HS-27A (cell line): ENCODE measurements at places on chromosomes 2 and 18.

GRCh38 chr18:8865934-8866333 lies 160.6 kb downstream of the MTCL1 start:
- no peak for DNase-seq

DNA sequence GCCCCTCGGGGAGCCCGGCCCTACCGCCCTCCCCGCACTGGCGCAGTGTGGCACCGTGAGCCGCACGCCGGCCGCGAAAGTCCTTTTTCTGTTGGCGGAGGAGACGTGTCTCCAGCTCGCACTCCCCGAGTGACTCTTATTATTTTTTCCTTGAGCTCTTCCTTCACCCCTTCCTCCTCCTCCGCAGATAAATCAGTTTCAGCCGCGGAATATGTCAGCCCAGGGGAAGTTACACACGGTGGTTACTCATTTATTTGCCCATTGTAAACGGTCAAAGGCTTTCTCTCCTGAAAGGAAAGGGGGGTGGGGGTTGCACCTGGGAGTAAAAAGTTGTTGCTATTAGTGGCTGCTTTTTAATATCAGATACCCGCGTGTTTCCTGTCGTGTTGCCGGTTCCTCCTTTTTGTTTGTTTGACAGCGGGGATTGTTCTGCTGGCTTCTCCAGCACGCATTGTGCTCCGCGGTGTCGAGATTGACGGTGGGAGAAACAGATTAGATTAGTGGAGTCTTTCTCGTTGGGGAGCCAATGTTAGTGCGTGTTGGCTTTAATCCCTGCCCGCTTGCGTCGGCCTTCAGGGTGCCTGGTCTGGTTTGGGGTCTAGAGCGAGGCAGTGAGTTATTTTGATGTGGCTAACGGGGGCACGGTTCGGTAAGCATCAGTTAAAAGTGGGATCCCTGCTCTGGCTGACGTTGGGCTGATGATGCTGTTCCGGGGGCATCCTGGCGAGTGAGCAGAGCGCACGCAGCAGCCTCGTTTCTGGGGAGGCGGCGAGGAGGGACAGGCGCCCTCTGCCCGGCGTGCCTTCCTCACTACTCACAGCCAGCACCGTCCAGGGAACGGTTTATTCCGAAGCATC lies 1.6 kb downstream of the CRIM1 start:
- DNase-seq = no peak

DNA sequence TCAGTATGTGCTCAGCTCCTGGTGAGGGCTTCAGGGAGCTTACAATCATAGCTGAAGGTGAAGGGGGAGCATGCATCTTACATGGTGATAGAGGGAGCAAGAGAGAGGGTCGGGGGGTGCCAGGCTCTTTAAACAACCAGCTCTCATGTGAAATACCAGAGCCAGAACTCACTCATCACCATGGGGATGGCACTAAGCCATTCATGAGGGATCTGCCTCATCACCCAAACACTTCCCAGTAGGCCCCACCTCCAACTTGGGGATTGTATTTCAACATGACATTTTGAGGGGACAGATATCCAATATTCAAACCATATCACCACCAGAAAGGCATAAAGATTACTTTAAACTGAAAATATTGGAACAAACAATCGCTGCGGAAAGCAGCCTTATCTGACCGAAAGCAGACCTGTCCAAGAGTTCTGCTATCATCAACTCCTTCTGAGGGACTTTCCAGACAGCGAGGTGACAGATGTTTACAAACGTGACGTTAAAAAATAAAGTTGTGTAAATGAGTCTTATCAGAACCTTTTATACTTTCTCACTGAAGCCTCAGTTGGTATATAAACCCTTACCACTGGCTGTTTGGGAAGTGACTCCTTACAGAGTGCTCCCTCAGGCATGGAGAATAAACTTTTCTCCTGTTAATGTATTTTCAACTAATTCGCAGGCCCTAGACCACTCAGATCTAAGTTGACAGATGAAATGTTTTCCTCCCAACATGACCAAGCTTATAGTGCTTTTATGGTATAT lies 35.5 kb upstream of the PTH2R start:
- no peak for DNase-seq

DNA sequence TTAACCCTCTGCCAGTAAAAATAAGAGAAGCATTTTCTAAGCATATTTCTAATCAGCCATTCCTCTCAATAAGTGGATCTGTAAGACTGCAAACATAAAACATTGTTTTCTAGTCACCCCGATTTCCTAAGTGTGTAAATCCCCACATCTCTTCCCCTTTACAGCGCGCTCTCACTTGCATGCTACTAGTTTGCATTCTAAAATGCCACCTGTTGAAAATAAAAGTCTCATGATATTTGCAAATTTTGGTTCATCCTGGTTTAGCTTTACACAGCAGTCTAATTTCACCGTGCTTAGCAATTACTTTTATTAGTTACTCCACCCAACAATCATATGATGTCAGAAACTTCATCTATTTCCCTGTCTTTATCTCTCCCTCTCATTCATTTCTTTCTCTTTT lies 1230.7 kb upstream of the ZEB2 start:
- no peak for DNase-seq

DNA sequence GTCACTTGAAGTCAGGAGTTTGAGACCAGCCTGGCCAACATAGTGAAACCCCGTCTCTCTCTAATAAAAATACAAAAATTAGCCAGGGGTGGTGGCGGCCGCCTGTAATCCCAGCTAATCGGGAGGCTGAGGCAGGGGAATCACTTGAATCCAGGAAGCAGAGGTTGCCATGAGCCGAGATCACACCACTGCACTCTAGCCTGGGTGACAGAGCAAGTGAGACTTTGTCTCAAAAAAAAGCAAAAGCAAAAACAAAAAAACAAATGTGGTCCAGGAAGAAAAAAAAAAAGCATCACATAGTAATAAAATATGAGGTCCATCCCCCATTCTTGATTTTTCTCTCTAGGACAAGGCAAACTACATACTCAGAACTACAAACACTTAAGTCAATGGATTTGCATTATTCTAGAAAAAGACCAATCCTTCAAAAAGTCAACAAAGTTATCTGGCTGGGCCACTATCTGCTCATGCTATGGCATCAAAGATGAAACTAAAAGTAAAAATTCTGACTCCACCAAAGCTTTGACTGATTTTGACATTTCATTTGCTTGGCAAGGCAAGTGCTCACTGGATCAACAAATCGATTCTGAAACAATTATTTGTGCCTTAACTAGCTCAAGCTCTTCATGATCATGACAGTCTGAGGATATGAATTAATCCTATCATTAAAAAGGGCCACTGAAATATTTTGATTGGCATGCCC lies 28.4 kb downstream of the MEX3C start:
- DNase-seq = no peak

- peak; percentile 12 for DNase-seq
These were observed 279.6 kb downstream of the PARD3B start for GRCh38 chr2:204824751-204825453.

DNA sequence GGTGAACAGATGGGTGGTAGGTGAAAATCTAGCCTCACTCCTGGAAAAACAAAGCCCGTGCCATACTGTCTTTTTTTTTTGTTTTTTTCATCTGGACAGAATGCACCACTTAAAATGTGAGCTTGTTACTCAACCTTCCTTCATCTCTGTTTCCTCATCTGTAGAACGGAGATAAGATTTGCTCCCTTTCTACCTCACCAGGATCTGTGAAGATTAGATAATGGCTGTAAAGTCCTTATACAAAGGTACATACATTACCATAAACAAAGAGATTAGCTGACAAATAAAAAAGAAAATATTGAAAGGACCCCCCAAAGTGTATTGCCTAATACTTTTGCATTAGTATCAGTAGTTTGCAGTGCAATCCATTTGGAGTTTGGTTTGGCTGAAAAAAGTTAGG lies 75.4 kb upstream of the ZEB2 start:
- DNase-seq = no peak

GRCh38 chr2:70115646-70116442 lies 28.6 kb downstream of the PCBP1 start:
- DNase-seq = no peak

GRCh38 chr2:54557211-54557600 lies 101.1 kb downstream of the SPTBN1 start:
- no peak for DNase-seq

DNA sequence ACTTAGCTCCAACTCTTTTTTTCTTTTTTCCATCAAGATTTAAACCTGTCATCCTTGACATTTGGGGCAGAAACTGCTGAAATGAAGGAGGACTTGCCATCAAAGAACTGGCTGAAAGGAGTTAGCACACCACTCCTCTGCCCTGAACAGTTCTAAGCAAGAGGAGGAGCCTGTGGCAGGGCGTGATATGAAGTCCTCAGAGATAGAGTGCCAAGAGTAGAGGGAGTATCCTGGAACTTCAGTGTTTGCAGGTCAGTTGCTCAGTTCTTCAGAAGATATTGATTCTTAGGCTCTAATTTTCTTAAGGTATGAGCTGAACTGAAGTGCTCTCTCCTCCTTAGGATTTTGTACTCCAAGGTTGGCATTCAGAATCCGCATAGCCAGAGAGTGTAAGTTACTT lies 15.2 kb downstream of the NABP1 start:
- no peak for DNase-seq

DNA sequence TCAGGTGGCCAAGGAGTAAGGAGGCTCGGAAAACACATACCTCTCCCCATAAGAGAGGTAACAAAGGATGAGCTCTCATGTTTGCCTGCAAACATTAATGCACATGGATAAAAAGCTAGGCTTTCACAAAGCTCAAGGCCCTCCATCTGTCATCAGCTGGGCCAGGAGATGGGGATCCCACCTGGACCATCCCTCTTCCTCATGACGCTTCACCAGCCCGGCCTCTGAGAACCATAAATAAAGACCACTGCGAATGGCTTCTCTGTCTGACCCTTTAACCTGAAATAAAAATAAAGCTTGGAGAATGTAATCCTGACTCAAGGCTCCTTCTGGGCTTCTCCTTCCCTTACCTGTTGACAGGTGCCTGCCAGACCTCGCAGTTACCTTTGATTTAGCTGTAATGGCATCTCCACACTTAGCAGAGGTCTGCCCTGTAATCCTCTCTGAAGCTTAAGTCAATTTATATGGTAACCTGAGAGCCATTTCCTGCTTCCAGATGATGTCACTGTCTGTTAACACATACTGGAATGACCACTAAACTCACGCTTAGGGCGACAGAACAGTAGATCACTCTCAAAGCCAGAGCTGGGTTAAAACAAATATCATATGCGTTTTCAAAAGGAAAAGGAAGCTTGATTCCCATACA lies 29.3 kb upstream of the FOXI3 start:
- DNase-seq = no peak

- DNase-seq = no peak
These were observed 43.5 kb downstream of the RAB3GAP1 start for GRCh38 chr2:135095591-135095990.

- no peak for DNase-seq
These were observed 92.0 kb downstream of the USP40 start for GRCh38 chr2:233474308-233475160.

DNA sequence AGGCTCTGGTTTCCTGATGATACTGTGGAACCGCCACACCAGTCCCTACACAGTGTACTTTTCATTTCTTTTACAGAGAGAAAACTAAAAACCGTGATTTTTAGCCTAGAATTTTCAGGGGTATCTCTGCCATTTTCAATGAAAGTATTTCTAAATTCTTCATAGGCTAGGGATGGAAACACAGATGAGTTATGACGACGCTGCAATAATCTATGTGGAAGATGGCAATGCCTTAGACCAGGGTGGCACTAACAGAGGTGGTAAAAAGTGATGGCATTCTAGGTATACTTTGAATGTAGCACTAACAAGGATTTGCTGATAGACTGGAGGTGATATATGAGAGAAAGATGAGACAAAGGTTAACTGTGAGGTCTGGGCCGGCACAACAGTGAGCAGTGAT lies 56.5 kb downstream of the TTC21B start:
- DNase-seq = no peak

- DNase-seq = no peak
These were observed 298.2 kb upstream of the CHST9 start for GRCh38 chr18:27483276-27483675.

- no peak for DNase-seq
These were observed 110.2 kb upstream of the LRP1B start for GRCh38 chr2:142241016-142241415.

- DNase-seq = no peak
These were observed 34.1 kb downstream of the BCL11A start for GRCh38 chr2:60519231-60519863.

GRCh38 chr2:234971496-234971895 lies 19.7 kb downstream of the SH3BP4 start:
- DNase-seq = no peak

DNA sequence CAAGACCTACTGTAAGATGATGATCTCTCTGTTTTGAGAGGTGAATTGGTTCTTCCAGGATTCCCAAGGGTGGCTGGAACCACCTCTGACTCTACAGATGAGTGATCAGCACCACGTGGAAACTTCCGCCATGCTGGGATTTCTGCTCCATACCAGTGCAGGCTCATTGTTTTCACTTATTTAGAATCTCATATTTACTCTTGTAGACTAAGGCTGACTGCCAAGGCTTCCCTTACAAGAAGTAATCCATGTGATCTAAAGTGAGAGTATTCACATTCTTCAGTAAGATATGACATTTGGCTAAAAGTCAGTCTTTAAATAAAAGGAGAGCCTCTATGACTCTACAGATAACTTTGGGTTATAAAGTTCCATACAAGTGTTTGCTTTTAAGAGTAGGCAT lies 322.9 kb upstream of the RAB12 start:
- DNase-seq = no peak

DNA sequence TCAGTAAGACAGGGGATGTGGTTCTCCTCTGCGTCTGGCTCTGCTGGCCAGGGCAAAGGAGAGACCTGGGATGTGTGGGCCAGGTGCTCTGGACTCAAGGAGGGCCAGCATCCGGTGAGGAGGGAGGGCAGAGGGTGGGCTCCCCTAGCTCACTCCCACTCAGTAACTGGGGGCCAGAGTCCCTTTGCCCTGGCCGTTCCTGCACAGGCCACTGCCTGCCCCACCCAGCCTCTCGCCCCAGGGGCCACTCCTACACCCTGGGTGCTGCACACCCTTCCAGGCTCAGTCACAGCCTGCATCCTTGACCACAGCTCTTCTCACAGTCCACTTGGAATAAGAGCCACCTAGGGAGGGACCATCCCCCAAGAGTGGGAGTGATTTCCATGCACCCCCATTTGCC lies 41.0 kb downstream of the SNED1 start:
- DNase-seq = no peak

DNA sequence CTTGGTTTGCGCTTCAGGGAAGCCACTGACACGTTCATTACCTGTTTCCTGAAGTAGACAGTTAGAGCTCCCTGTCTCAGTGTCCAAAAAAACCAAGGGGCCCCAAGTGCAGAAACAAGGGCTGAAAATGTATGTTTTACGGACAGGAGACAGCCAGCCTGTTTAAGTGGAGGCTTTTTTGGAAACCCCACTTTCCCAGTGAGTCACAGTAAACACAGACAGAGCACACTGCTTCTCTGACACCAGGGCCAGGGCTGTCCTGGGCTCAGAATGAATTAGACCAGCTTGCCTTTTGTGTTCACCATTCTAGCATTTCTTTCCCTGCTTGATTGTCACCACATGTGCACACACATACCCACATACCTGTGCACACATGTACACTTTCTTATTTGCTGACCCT lies 128.6 kb downstream of the SH3RF3 start:
- no peak for DNase-seq

DNA sequence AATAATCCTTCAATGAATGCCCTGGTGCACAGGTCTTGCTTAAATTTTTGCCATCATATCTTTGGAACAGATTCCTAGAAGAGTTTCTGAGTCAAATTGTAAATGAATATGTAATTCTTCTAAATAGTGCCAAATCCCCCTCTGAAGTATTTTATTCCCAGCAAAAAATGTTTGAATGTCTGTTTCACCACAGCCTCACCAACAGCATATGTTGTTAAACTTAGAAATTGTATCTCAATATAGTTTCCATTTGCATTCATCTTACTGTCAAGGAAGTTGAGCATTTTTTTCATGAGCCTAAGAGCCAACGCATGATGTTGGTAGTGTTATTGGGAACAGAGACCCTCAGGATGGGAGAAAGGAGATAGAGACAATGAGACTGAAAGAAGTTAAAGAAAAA lies 86.8 kb upstream of the IL1R2 start:
- no peak for DNase-seq
